ENCODE measurements at places on chromosomes 5 and 9. TPM values are rescaled to one million over a fixed set of nuclear protein-coding genes. Genes with fewer than 3 reads are reported as not detected.

- DNase-seq: no peak
Measured at GRCh38 chr5:79546782-79547428, 33.0 kb upstream of the HOMER1 start.

DNA sequence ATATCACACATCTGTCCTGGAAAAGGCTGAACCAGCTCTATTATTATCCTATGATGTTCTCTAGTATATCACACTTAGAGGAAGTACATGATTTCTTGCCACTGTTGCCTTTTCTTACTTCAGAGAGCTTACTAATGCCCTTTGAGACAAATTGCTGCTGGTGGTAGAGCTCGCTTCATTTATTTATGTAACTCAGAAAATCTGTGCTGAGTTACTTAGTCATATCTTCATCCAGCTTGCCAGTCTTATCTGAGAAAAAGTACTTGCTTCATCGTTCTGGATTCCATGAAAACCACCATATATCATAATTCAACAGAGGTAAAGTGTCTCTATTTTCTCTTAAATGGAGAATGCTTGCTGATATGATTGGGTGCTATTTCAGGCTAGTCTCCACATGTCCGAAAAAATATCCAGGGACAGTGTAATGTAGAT, 26.6 kb downstream of the PTPDC1 start:
- no peak for DNase-seq

DNA sequence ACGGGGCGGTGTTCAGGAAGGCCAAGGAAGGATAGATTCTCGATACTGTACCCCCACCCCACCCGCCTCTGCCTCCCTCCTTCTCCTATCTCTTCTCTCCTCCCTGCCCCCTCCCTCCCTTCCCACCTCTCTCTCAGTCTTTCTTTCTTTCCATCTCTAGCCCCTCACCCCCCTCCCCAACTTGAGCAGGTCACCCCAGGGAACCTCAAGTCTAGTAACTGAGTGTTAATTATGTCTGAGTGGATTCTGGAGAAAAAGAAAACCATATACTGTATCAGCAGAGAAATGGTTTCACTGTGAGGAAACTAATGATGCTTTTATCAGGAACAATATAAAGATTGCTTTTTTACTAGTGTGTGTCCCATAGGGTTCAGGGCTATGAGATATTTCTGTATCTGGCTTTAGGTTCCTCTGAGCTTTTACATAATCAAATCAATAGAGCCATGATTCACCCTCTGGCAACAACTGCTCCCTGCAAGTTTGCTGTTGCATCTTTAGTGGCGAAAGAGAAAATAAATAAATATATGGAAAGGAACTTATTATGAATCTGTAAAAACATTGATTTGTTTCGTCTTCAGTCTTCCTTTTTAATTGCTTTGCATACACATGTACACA, 639.7 kb downstream of the CCDC171 start:
- no peak for DNase-seq

- DNase-seq: no peak
Measured at GRCh38 chr5:122984425-122984824, 52.1 kb downstream of the PPIC start.

GRCh38 chr5:17839848-17840247, 205.6 kb downstream of the TAF11L14 start:
- no peak for DNase-seq

The RAI14 gene
- 32.2 TPM for total RNA-seq

The TAF11L5 gene
- not detected for total RNA-seq

The RASEF gene
- 0.19 TPM for total RNA-seq

The LCN2 gene
- total RNA-seq: 1.7 TPM

The ZNF300 gene
- total RNA-seq: 4.2 TPM

The CARTPT gene
- not detected for total RNA-seq

All from omental fat pad (tissue), 4 donors.